ENCODE measurements at places on chromosomes 2 and 18.

DNA sequence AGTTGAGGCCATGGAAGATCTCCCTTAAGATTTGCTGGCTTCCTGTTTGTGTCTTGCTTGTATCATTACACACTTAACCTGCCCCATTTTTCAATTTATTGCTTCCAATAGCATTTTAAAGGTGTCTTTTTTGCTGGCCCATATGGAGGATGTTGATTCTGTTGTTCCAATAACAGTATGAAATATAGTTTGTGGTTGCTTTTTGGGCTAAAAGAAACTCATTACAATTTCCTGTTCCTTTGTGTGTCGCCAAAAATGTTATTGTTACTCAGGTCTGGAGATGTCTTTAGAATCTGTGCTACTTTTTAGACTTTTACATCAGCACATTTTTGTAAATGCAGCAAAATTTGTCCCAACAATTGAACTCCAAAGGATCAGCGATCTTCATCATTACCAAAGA, 234.0 kb upstream of the ITGA4 start:
- no peaks in the 10 kb centered on the region for H3K4me1 ChIP-seq
- no peaks in the 10 kb centered on the region for H3K27me3 ChIP-seq
- H3K36me3 ChIP-seq: no peaks in the 10 kb centered on the region
- no peak for DNase-seq

GRCh38 chr2:117195381-117195780, 619.1 kb upstream of the DDX18 start:
- H3K36me3 ChIP-seq: no peaks in the 10 kb centered on the region
- H3K27ac ChIP-seq: no peak overlapping the region
- H3K4me3 ChIP-seq: no peak overlapping the region
- H3K4me1 ChIP-seq: no peaks in the 10 kb centered on the region
- no peak for DNase-seq
- H3K27me3 ChIP-seq: no peaks in the 10 kb centered on the region

GRCh38 chr2:105744909-105745853, at the start of gene NCK2:
NCK2 (plus strand) TSS chr2:105744912; CDS start chr2:105855064, 110,152 bp downstream.
- H3K36me3 ChIP-seq: no peaks in the 10 kb centered on the region
- peaks cover 16% of the 10 kb centered on the region for H3K4me1 ChIP-seq
- H3K27me3 ChIP-seq: no peaks in the 10 kb centered on the region

GRCh38 chr2:69159986-69160385, 147.0 kb downstream of the ANTXR1 start:
- DNase-seq: no peak
- no peaks in the 10 kb centered on the region for H3K36me3 ChIP-seq
- H3K4me1 ChIP-seq: peaks cover 32% of the 10 kb centered on the region

DNA sequence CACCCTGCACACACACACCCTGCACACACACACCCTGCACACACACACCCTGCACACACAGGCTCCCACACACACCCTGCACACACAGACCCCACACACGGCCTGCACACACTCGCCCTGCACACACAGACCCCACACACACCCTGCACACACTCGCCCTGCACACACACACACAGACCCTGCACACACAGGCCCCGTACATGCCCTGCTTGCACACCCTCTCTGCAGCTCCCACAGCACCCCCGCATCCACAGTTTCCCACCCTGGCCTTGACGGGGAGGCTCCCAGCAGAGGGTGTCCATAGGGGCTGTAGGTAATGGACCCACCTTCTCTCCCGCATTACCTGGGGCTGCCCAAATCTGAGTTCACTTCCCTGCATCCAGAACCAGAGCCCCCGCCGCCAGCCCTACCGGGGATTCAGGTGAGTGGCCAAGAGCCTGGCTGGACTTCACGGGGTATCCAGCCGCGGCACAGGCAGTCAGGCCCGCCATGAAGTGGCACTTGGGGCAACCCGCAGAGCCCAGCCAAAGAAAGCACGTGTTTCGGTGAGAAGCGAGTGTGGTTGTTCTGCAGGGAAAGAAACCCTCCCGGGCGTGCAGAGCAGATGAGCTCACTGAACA, 88.6 kb upstream of the GPC1 start:
- no peaks in the 10 kb centered on the region for H3K27me3 ChIP-seq
- DNase-seq: no peak
- H3K36me3 ChIP-seq: no peaks in the 10 kb centered on the region
- no peak overlapping the region for H3K4me3 ChIP-seq
- H3K27ac ChIP-seq: no peak overlapping the region

- H3K27me3 ChIP-seq: no peaks in the 10 kb centered on the region
- H3K4me3 ChIP-seq: no peak overlapping the region
These were observed 13.2 kb upstream of the AGAP1 start for GRCh38 chr2:235480614-235481013.

GRCh38 chr2:137802038-137802437, 162.2 kb upstream of the HNMT start:
- no peak overlapping the region for H3K4me3 ChIP-seq
- no peaks in the 10 kb centered on the region for H3K27me3 ChIP-seq
- no peaks in the 10 kb centered on the region for H3K36me3 ChIP-seq
- DNase-seq: no peak

DNA sequence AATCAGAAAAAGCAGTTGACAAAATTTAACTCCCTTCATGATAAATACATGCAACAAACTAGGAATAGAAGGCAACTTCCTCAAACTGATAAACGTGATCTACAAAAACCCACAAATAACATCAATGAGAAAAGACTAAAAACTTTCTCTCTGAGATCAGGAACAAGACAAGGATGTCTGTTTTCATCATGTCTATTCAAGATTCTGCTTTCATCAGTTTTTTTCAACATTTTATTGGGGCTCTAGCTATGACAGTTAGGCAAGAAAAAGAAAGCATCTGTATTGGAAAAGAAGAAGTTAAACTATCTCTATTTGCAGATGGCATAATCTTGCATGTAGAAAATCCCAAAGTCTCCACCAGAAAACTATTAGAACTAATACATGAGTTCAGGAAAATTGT, 12.3 kb upstream of the CHST10 start:
- peaks cover under 1% of the 10 kb centered on the region for H3K4me1 ChIP-seq
- H3K27ac ChIP-seq: no peak overlapping the region
- no peak for DNase-seq
- H3K27me3 ChIP-seq: no peaks in the 10 kb centered on the region
- H3K36me3 ChIP-seq: no peaks in the 10 kb centered on the region

DNA sequence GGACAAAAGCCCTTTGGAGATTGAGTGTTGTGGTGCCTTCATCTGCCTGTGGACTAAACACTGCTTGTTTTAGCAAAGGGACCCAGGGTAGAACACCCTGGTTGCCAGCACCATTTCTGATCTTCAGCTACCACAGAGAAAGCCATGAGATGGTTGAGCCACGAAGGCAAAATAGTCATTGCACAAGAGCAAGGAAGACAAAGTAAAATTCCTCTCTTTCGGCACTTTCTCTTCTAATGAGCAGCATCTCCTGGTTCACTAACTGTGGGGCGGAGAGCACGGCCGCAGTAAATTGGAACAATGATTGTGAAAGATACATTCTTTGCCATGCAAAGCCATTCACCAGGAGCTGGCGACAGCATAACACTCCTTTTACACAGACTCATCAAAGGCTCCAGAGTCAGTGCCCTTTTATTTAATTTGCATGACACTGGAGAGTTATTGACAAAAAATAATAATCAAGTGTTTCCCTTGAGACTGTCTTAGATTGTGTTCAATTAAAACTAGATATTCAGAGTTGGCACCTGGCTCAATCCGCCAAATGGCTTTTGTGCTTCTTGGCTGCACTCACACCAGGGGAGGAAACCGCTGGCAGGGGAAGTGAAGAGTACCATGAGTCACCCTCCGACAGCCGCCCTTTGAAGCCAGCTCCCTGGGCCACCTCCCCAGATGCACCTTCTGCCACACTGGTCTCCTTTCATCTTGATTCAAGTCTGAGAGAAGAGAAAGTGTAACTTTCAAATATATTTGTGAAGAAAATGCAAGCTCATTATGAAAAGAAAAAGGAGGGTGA, 100.5 kb upstream of the MEIS1 start:
- H3K4me3 ChIP-seq: no peak overlapping the region
- no peak overlapping the region for H3K27ac ChIP-seq
- no peaks in the 10 kb centered on the region for H3K36me3 ChIP-seq
- H3K27me3 ChIP-seq: no peaks in the 10 kb centered on the region
- no peaks in the 10 kb centered on the region for H3K4me1 ChIP-seq

GRCh38 chr2:6780765-6781274, 84.9 kb downstream of the CMPK2 start:
- no peaks in the 10 kb centered on the region for H3K36me3 ChIP-seq
- H3K4me1 ChIP-seq: no peaks in the 10 kb centered on the region
- DNase-seq: no peak
- no peaks in the 10 kb centered on the region for H3K27me3 ChIP-seq
- H3K27ac ChIP-seq: no peak overlapping the region

GRCh38 chr2:11387843-11388242, 43.4 kb upstream of the ROCK2 start:
- DNase-seq: no peak
- peaks cover 28% of the 10 kb centered on the region for H3K4me1 ChIP-seq
- H3K36me3 ChIP-seq: no peaks in the 10 kb centered on the region
- H3K27me3 ChIP-seq: no peaks in the 10 kb centered on the region

- no peaks in the 10 kb centered on the region for H3K36me3 ChIP-seq
- no peak for DNase-seq
- no peak overlapping the region for H3K27ac ChIP-seq
- no peaks in the 10 kb centered on the region for H3K27me3 ChIP-seq
- H3K4me3 ChIP-seq: no peak overlapping the region
These were observed 451.1 kb upstream of the NETO1 start for GRCh38 chr18:73318739-73319479.

DNA sequence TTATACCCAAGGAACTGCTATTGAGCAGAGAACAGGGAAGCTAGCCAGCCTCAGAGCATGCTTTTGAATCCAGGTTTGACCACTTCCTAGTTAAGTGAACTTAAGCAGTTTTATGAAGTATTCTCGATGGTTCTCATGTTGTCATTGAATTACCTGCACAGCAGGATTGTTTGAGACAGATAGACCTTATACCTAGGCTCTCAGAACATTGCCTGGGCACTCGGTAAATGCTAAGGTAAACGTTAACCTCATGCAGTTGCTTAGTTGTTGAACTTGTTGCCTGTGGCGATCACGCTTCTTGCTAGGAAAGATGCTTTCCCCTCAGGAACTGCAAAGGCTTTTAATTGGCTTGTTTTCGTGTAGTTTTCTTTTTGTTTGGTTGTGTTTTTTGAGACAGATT, 34.0 kb upstream of the CHMP1B start:
- no peaks in the 10 kb centered on the region for H3K36me3 ChIP-seq
- H3K27ac ChIP-seq: no peak overlapping the region
- no peaks in the 10 kb centered on the region for H3K4me1 ChIP-seq
- no peaks in the 10 kb centered on the region for H3K27me3 ChIP-seq

DNA sequence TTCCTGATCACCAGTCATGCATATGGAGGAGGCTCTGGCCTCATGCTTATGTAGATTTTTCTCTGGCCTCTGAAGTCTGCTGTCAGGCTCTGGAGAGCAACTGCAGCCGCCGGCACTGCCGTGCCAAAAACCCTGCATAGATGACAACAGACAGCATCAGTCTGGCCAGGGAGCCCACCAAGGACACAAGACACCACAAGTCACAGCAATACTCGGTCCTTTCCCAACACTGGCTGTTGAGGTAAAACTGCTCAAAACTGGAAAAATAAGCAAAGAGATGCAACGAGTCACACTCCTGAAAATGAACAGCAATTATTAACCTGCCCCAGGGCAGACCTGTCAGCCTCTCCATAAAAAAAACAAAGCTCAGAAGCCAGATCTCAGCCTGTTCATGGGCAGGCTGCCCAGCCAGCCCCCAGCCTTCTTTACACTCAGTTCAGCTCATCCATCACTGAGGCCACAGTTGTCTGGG, 186.0 kb upstream of the RAB6C start:
- H3K27me3 ChIP-seq: no peaks in the 10 kb centered on the region
- H3K4me1 ChIP-seq: no peaks in the 10 kb centered on the region
- no peak overlapping the region for H3K27ac ChIP-seq
- H3K36me3 ChIP-seq: no peaks in the 10 kb centered on the region

GRCh38 chr2:6937582-6937981, 20.4 kb downstream of the RNF144A start:
- no peaks in the 10 kb centered on the region for H3K4me1 ChIP-seq
- no peaks in the 10 kb centered on the region for H3K27me3 ChIP-seq
- no peak overlapping the region for H3K4me3 ChIP-seq

DNA sequence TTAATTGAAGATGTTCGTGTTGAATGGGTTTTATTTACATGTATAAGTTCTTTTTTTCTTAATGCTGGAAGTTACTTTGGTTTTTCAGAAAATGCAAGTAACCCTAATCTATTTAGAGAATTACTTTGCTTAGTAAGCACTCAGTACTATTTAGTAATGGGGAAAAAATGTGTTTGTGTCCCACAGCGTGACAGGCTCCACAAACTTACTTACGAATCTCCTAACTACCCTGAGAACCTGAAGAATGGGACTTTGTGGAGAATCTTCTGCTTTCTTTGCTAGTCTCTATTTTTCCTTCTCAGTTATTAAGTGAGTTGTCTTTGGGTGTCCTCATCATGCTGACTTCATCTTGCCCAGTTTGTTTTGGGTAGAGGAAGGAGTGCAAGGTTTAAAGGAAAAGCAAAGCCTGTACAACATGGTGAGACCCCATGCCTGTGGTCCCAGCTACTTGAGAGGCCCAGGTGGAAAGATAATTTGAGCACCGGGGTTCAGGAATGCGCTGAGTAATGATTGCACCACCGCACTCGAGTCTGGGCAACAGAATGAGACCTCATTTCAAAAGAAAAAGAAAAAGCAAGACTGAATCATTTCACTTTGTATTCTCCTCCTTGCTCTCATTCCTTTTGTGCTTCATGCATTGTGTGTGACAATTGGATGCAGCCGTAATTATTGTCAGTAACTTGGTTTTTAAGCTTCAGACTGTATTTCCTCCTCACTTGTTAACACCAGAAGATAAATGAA, 10.2 kb downstream of the NEDD4L start:
- peaks cover 8% of the 10 kb centered on the region for H3K4me1 ChIP-seq
- no peaks in the 10 kb centered on the region for H3K36me3 ChIP-seq
- DNase-seq: no peak
- H3K4me3 ChIP-seq: peak overlapping the region; percentile 35
- H3K27ac ChIP-seq: no peak overlapping the region
- no peaks in the 10 kb centered on the region for H3K27me3 ChIP-seq

- DNase-seq: no peak
- no peak overlapping the region for H3K4me3 ChIP-seq
- no peaks in the 10 kb centered on the region for H3K36me3 ChIP-seq
- no peaks in the 10 kb centered on the region for H3K4me1 ChIP-seq
- H3K27me3 ChIP-seq: no peaks in the 10 kb centered on the region
These were observed 7.6 kb downstream of the PIGN start for GRCh38 chr18:62179213-62179612.

- no peak for DNase-seq
- H3K36me3 ChIP-seq: no peaks in the 10 kb centered on the region
- H3K27me3 ChIP-seq: no peaks in the 10 kb centered on the region
- H3K27ac ChIP-seq: no peak overlapping the region
- no peaks in the 10 kb centered on the region for H3K4me1 ChIP-seq
These were observed 9.2 kb upstream of the ADCY3 start for GRCh38 chr2:24929230-24929629.

GRCh38 chr2:197498235-197498936, 1.3 kb downstream of the HSPD1 start:
- H3K4me3 ChIP-seq: peak overlapping the region; percentile 92
- H3K27me3 ChIP-seq: no peaks in the 10 kb centered on the region
- peak overlapping the region; percentile 94 for H3K27ac ChIP-seq

GRCh38 chr2:28505361-28505760, 9.5 kb downstream of the PLB1 start:
- DNase-seq: no peak
- no peak overlapping the region for H3K4me3 ChIP-seq
- no peaks in the 10 kb centered on the region for H3K36me3 ChIP-seq
- H3K27me3 ChIP-seq: no peaks in the 10 kb centered on the region

All from thoracic aorta (tissue), 2 donors.